ENCODE measurements at places on chromosomes 5 and 9. TPM values are rescaled to one million over a fixed set of nuclear protein-coding genes. Genes with fewer than 3 reads are reported as not detected.

ATG12 gene
- total RNA-seq, result 30.1 TPM

PCA3 gene
- not detected for total RNA-seq

RNF180 gene
- total RNA-seq, result 23.0 TPM

GRCh38 chr5:38591523-38591849 lies 35.0 kb upstream of the LIFR start:
- DNase-seq, result no peak
- H3K4me1 ChIP-seq, result no peaks in the 10 kb centered on the region
- no peak overlapping the region for H3K27ac ChIP-seq
- no peaks in the 10 kb centered on the region for H3K27me3 ChIP-seq
- H3K36me3 ChIP-seq, result no peaks in the 10 kb centered on the region

- no peak overlapping the region for H3K27ac ChIP-seq
- no peak overlapping the region for H3K4me3 ChIP-seq
- DNase-seq, result no peak
- H3K36me3 ChIP-seq, result no peaks in the 10 kb centered on the region
- no peaks in the 10 kb centered on the region for H3K4me1 ChIP-seq
- no peaks in the 10 kb centered on the region for H3K27me3 ChIP-seq
Measured at GRCh38 chr9:14136047-14136635, 177.8 kb downstream of the NFIB start.

DNA sequence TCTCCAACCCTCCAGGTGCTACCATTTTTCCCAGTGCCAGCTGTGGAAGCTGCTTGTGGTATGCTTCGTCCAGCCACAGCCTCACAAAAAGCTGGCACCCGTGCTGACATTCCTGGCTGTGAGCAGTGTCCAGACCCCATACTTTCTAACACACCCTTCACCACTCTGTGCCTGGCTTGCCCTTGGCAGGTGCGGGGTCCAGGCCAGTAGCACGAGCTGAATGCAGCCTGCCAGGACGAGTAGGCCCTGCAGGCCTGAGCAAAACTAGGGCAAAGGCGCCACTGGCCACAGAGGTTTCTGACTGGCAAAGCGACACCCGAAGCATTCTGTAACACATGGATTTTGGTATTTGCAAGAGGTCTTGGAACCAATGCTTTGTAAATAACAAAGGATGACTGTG lies 26.0 kb upstream of the GHR start:
- DNase-seq, result no peak
- no peak overlapping the region for H3K27ac ChIP-seq
- no peaks in the 10 kb centered on the region for H3K36me3 ChIP-seq
- no peaks in the 10 kb centered on the region for H3K27me3 ChIP-seq
- no peak overlapping the region for H3K4me3 ChIP-seq
- no peaks in the 10 kb centered on the region for H3K4me1 ChIP-seq

DNA sequence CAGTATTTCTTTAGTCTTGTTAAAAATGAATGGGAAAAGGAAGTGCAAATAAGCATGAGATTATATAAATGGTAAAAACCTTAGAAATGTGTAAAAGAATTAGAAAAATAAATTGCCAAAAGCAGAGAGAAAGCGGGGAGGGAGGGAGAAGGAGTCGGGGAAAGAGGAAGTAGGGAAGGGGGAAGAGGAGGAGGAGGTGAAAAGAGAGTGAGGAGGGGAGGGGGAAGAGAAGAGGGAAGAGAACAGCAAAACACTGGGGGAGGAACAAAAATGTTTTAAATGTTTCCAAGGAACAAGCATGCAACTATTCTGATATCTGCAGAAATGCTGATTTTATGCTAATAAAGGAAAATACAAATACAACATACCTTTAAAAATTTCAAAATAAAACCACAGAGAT lies 317.5 kb downstream of the PIK3R1 start:
- H3K27ac ChIP-seq, result no peak overlapping the region
- no peaks in the 10 kb centered on the region for H3K36me3 ChIP-seq
- no peak for DNase-seq
- H3K4me1 ChIP-seq, result peaks cover 7% of the 10 kb centered on the region

DNA sequence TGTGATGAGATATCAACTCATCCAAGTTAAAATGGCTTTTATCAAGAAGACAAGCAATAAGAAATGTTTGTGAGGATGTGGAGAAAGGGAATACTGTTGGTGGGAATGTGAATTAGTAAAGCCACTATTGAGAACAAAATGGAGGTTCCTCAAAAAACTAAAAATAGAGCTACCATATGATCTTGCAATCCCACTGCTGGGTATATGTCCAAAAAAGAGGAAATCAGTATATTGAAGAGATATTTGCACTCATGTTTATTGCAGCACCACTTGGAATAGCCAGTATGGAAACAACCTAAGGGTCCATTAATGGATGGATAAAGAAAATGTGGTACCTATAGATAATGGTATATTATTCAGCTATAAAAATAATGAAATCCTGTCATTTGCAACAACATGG lies 25.1 kb downstream of the PPIP5K2 start:
- no peaks in the 10 kb centered on the region for H3K27me3 ChIP-seq
- H3K4me1 ChIP-seq, result no peaks in the 10 kb centered on the region
- H3K27ac ChIP-seq, result no peak overlapping the region
- H3K36me3 ChIP-seq, result peaks cover 7% of the 10 kb centered on the region

DNA sequence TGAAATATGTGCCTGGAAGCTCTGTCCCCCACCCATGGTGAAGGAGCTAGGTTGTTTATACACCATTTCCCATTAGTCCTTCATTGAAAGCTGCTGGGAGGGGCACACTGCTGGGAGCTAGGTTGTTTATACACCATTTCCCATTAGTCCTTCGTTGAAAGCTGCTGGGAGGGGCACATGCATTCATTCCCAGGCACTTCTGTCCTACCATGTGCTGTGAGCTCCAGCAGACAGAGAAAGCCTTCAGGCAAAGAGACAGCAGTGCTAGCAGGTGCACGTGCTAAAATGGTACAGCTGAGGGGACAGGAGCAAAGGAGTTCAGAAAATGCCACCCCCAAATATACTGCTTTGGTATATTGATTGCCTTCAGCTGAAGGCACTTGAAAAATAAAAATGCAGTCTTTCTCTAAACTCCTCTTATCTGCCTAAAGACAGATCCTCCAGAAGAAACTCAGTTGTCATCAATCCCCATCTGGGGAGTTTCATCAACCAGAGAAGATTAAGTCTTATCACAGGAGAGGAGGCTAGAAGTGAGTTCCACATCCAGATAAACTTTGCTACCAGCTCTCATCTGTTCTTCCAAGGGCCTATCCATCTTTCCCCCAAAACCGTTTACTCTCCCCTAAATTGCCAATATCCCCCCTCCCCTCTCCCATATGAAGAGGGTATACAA lies 27.7 kb upstream of the DAPK1 start:
- no peaks in the 10 kb centered on the region for H3K4me1 ChIP-seq
- H3K4me3 ChIP-seq, result no peak overlapping the region
- H3K27me3 ChIP-seq, result no peaks in the 10 kb centered on the region
- no peak overlapping the region for H3K27ac ChIP-seq
- DNase-seq, result no peak

GRCh38 chr5:95406426-95407090 lies 15.4 kb downstream of the FAM81B start:
- no peak overlapping the region for H3K27ac ChIP-seq
- DNase-seq, result no peak
- no peaks in the 10 kb centered on the region for H3K4me1 ChIP-seq
- no peaks in the 10 kb centered on the region for H3K27me3 ChIP-seq

DNA sequence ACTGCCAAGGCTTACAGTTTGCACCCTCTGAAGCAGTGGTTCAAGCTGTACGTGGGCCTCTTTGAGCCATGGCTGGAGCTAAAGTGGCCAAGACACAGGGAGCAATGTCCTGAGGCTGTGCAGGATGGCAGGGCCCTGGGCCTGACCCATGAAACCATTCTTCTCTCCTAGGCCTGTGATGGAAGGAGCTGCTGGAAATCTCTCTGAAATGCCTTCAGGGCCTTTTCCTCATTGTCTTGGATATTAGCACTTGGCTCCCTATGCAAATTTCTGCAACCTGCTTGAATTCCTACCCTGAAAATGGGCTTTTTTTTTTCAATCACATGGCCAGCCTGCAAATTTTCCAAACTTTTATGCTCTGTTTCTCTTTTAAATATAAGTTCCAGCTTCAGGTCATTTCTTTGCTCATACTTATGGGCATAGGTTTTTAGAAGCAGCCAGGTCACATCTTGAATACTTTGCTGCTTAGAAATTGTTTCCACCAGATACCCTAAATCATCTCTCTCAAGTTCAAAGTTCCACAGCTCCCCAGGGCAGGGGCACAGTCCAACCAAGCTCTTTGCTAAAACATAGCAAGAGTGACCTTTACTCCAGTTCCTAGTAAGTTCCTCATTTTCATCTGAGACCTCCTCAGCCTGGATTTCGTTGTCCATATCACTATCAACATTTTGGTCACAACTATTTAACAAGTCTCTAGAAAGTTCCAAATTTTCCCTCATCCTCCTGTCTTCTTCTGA lies 138.3 kb downstream of the OSTF1 start:
- no peaks in the 10 kb centered on the region for H3K36me3 ChIP-seq
- H3K27me3 ChIP-seq, result no peaks in the 10 kb centered on the region
- no peak overlapping the region for H3K4me3 ChIP-seq
- H3K4me1 ChIP-seq, result no peaks in the 10 kb centered on the region
- no peak overlapping the region for H3K27ac ChIP-seq

GRCh38 chr9:135487281-135488012 lies 7.9 kb downstream of the PPP1R26 start:
- no peak overlapping the region for H3K4me3 ChIP-seq
- H3K4me1 ChIP-seq, result no peaks in the 10 kb centered on the region
- H3K27ac ChIP-seq, result no peak overlapping the region
- no peaks in the 10 kb centered on the region for H3K36me3 ChIP-seq

DNA sequence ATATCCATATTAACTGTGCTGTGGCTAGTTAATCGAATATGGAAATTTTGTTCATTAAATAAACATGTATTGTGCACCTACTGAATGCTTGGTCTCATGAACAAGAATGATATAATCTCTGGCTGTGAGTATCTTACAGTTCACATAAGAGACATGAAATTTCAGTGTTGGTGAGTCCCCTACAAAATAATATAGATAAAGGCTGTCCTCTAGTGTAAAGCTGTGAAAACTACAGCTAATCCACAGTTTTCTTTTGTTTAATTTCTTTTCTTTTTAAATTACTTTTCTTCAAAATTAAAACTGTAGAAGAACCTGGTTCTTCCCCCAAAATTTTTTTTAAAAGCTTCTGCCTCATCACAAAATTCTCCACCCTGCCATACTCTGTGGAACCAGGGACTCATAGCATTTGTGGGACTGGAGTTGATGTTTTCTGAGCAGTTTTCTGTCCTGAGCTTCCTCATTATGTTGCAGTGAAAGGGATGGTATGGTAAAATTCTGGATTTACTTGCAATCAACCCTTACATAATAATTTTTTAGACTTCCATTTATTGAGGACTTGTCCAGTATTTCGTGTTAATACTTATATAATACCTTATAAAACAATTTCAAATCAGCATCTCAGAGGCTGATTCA lies 135.0 kb downstream of the STK32A start:
- no peak for DNase-seq
- H3K27me3 ChIP-seq, result no peaks in the 10 kb centered on the region
- no peak overlapping the region for H3K4me3 ChIP-seq
- H3K36me3 ChIP-seq, result no peaks in the 10 kb centered on the region
- no peak overlapping the region for H3K27ac ChIP-seq

DNA sequence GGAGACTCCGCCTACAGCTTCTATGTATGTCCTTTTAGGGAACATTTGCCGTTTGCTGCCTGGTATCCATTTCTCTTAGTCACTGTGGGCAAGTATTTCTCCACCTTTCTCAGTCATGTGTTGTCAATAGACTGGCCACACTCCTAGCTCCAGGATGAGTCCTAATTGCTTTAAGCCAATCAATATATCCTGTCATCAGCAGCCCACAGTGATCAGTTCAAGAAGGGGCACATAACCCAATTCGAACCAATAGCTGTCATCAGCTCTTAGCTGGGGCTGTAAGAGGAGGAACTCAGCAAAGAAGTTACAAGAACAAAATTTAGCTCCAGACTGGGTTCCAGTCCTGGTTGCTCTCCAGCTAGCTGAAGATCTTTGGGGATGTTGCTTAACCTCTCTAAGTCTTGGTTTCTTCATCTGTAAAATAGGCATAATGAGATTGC lies 70.7 kb upstream of the MAN2A1 start:
- no peaks in the 10 kb centered on the region for H3K36me3 ChIP-seq
- DNase-seq, result no peak
- H3K4me3 ChIP-seq, result no peak overlapping the region
- H3K27ac ChIP-seq, result no peak overlapping the region
- H3K4me1 ChIP-seq, result no peaks in the 10 kb centered on the region

- no peak overlapping the region for H3K4me3 ChIP-seq
- H3K27me3 ChIP-seq, result no peaks in the 10 kb centered on the region
- H3K4me1 ChIP-seq, result no peaks in the 10 kb centered on the region
- no peak overlapping the region for H3K27ac ChIP-seq
- no peak for DNase-seq
- H3K36me3 ChIP-seq, result no peaks in the 10 kb centered on the region
Measured at GRCh38 chr5:95083606-95084005, 201.3 kb downstream of the MCTP1 start.

DNA sequence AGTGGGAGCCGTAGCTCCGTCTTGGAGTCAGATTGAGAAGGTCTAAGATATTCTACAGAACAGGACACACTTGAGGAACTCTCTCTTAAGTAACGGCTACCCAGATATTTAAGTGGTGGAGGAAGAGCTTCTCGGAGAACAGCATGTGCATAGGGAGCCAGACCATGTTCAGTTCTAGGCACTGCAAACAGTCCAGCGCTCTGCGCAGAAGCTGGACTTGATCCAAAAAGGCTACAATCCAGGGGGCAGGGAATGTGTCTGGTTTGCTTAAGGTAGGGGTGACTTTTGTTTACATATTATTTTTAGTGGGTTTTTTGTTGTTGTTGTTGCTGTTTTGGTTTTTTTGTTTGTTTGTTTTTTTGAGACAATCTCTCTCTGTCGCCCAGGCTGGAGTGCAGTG lies 16.8 kb upstream of the CCL28 start:
- no peak overlapping the region for H3K27ac ChIP-seq
- no peak for DNase-seq

- no peaks in the 10 kb centered on the region for H3K36me3 ChIP-seq
- no peaks in the 10 kb centered on the region for H3K27me3 ChIP-seq
- no peak overlapping the region for H3K27ac ChIP-seq
- H3K4me3 ChIP-seq, result no peak overlapping the region
Measured at GRCh38 chr5:98813755-98814154, 40.3 kb downstream of the RGMB start.

DNA sequence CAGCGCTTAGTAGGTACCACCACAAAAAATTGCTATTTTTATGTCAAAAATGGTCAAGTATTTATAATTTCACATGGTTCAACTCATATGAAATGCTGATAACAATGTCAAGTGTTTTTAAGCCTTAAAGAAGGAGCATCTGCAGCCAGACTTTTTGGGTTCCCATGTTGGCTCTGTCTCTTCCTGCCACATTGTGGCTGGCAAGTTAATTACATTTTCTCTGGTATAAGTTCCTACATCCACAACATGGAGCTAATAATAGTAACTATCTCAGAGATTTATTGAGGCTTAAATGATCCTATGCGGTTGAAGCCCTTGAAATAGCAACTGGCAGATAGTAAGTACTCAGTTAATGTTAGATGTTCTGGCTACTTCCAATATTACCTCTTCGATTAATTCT lies 5.4 kb downstream of the ATP10B start:
- H3K4me3 ChIP-seq, result no peak overlapping the region
- H3K27ac ChIP-seq, result no peak overlapping the region
- no peaks in the 10 kb centered on the region for H3K36me3 ChIP-seq
- no peaks in the 10 kb centered on the region for H3K4me1 ChIP-seq
- H3K27me3 ChIP-seq, result no peaks in the 10 kb centered on the region
- no peak for DNase-seq

Data from kidney (tissue), 22 donors.